ENCODE measurements at places on chromosomes 4 and X. TPM values are rescaled to one million over a fixed set of nuclear protein-coding genes. Genes with fewer than 3 reads are reported as not detected.

DNA sequence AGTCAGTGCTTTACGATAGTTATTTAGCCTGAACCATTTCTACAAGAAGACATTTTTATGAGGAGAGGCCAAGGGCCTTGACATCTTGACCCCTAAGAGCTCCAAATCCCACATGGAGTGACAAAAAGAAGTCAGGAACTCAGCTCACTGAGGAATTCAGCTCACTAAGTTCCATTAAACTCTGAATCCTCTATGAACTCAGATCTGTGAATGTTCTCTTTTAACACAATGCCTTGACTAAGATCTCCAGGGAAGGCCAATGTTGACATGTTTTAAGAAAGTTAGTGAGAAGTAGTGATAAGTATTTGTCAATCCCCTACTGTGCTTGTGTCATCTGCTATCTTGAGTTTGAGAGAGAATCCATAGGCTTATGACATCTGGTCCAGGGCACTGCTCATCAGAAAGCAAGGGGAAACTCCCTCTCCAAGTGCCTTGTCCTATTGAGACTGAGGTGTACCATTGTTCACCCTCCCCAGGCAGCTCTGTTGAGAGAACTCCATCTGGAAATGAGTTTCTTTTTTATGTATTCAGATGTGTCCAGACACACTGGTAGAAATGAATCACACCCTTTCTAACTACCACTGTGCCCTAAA lies 68.7 kb upstream of the PCDH19 start:
- DNase-seq, result no peak

DNA sequence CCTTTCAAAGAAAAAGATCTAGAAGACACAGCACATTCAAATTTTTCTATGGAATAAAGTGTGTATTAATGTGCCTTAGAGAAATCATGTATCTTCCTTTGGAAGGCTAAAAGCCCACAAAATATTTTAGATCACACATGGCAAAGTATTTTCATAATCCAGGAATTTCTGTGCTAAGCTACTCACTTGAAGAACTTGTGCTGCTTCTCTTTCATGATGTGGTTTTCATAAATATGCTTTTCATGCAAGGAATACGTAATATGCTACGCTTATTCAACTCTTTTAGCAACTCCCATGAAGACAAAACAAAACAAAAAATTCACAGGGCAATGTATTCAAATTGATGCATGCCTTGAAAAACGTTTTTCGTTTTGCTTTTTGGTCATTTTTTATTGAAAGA lies 125.6 kb downstream of the ARHGAP24 start:
- no peak for DNase-seq

DNA sequence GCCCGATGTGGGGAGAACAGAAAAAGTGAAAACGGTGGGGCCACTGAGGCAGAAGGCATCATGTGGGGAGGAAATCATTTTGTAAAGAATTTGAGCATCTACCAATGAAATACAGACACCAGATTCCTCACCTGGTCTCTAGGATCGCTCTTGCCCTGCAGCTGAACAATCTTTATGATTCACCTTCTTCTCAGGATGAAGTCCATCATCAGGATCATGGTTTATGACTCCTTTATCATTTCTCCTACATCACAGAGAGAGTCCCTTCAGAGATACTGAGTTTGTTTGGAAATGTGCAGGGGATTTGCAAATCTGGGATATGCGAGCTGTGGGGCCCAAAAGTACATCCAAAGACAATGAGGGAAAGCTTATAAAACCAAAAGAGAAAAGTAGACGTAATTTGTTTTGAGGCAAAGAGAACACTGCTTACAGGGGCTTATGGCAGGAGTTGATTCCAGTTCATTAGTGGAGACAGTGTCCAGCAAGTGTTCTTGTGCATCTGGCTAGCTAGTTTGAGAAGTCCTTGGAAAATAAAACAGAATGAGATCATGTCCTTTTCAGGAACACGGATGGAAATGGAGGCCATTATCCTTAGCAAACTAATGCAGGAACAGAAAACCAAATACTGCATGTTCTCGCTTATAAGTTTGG lies 15.3 kb upstream of the ANXA5 start:
- no peak for DNase-seq

Gene PUDP
- total RNA-seq, result 5.8 TPM

Gene KLB
- 22.0 TPM for total RNA-seq

Gene PPAT
- 4.7 TPM for total RNA-seq
